CD4-positive, CD25-positive, alpha-beta regulatory T cell (primary cell): ENCODE measurements at places on chromosomes 13 and 19. TPM values are rescaled to one million over a fixed set of nuclear protein-coding genes. Genes with fewer than 3 reads are reported as not detected.

ZNF90 gene
- total RNA-seq, result 2.8 TPM

S1PR5 gene
- total RNA-seq, result not detected

- DNase-seq, result no peak
Observed at GRCh38 chr13:90448466-90449037, 898.9 kb upstream of the MIR17HG start.

FCGBP gene
- 8.4 TPM for total RNA-seq

- no peak for DNase-seq
Observed at GRCh38 chr13:67506407-67506806, 276.3 kb upstream of the PCDH9 start.

DNA sequence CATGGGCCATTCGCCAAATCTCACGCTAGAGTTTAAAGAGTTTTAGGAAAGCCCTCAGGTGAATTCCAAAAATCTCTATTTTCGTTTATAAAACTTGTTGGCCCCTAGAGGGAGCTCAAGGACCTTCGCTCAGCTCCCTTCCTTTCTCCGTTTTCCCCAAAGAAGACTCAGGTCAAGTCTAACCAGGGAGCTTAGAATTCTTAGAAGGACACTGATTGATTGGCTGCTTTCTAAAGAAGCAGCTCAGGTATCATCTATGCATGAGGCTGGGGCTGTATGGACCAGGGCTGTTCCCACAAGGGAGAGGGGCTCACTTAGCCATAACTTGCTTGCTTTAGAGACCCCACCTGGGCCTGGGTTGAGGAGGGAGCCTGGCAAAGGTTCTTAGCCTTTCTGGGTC is 20.5 kb downstream of the DZIP1 start:
- peak; percentile 56 for DNase-seq

AP1M1 gene
- 108 TPM for total RNA-seq

ZNF583 gene
- total RNA-seq, result 2.2 TPM
